Stimulated activated CD4-positive, alpha-beta T cell treated with anti-CD3 and anti-CD28 coated beads, TNF-alpha, amount 100 ng/mL, for 1 hour (primary cell): ENCODE measurements at places on chromosomes 12 and 14.

DNA sequence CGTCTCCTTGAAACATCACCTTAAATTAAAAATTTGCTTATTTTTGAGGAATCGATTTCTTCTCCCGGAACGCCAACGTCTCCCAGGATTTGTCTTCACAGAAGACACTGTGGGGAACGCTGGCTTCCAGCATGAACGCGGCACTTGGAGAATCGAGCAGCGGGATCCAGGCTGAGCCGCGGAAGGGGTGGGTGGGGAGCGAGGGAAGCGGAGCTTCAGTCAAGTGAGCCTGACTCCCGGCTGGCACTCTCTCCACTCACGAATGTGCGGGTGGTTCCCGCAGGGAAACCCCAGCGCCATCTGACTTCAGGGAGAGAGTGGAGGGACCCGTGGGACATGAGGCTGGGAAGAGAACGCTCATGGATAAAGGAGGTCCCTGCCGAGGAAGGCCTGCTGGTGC is 506.0 kb upstream of the TMEM132C start:
- DNase-seq: no peak

- no peak for DNase-seq
Measured at GRCh38 chr14:81416981-81417380, 16.9 kb upstream of the STON2 start.

DNA sequence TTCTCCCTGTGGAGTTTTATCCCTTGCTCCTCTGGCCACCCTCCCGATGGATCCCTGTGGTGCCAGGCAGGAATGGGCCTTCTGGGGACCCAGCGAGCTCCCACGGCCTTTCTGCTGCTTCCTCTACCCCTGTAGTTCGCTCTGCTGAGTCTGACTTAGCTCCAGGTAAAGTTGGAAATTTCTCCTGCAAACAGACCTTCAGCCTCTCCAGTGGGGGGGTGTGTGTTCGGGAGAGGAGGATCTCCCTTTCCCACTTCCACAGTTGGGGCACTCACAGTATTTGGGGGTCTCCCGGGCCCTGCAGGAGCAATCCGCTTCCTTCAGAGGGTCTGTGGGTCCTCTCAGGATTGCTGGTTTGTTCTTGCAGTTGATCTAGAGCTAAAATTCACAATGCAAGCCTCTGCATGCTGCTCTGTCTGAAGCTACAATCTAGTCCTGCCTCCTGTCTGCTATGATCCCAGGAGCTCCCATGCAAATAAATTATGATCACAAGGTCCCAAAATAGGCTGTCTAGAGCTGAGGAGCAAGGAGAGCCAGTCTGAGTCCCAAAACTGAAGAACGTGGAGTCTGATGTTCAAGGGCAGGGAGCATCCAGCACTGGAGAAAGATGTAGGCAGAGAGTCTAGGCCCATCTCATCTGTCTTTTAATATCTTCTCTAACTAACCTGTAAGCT is 18.3 kb downstream of the MTRFR start:
- no peak for DNase-seq

DNA sequence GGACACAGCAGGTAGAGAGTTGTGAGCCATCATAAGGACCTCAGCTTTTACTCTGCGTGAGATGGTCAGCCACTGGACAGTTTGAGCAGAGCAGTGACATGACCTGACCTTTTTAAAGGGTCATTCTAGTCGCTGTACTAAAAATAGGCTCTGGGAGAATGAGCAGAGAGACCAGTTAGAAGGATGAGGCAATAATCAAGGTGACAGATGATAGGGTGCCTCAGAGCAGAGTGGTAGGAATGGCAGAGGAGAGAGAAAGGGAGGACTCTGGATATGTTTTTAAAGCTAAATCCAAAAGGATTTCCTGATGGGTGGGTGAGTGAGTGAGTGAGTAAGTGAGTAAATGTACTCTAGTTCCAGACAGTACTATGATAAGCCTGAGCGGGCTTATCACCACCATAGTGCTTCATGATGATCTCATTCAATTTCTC is 83.6 kb upstream of the ARHGAP5 start:
- DNase-seq: no peak

GRCh38 chr12:107400686-107401447 is 284.7 kb upstream of the PWP1 start:
- DNase-seq: no peak

DNA sequence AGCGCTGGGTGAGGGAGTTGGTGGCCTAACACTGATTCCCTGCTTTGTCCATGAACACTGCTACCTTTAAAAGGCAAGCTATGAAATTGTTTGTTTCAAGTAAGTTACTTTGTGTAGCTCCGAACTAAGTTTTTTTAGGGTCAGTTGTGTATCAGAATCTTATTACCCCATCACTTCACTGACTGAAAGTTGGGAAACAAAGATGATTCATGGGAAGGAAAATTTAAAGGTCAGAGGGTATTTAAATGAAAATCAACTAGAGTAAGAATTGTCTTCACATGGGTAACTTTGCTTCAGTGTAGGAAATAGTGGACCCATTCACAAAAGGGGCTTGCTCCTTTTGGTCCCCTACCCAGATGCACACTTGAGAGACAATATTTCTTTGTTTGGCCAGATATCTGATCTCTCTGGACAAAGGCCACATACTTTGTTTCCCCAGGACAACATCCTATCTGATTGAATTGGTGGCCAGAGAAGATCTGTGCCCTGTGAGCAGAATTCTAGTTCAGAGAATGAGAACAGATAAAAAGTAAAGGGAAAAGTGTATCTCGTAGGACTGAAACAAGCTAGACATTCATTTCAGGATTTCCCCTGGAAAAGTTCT is 53.5 kb downstream of the RAB35 start:
- DNase-seq: no peak

GRCh38 chr14:72649603-72650227 is 244.2 kb downstream of the DPF3 start:
- no peak for DNase-seq

- DNase-seq: no peak
Measured at GRCh38 chr12:32069071-32069470, 37.6 kb upstream of the BICD1 start.

DNA sequence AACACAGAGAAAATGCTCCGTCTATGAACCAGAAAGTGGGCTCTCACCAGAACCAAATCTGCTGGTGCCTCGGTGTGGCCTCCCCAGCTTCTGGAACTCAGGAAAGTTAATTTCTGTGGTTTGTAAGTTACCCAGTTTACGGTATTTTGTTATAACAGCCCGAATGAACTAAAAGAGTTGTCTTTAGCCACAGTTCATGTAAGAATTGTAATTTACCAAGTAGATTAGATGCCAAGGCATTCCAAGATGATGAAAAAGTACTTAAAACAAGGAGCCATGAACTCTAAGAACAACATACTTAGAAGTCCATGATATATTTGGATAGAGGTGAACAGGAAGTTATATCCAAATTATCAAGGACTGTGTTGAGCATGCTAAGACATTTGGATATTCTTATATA is 259.9 kb upstream of the GARIN6 start:
- no peak for DNase-seq
